Myometrial cell (primary cell): ENCODE measurements at places on chromosomes 11 and 22. TPM values are rescaled to one million over a fixed set of nuclear protein-coding genes. Genes with fewer than 3 reads are reported as not detected.

Gene SEZ6L
- total RNA-seq: not detected in 2 replicates

Gene OSBP
- 17.0 and 22.2 TPM in 2 replicates for total RNA-seq

Gene SPDYC
- total RNA-seq: not detected in 2 replicates

Gene TRPT1
- 53.6 and 65.7 TPM in 2 replicates for total RNA-seq

Gene TMEM179B
- total RNA-seq: 73.7 and 93.1 TPM in 2 replicates

Gene TRIM22
- total RNA-seq: 49.6 and 55.1 TPM in 2 replicates

Gene BUD13
- 9.6 and 13.8 TPM in 2 replicates for total RNA-seq

Gene TRABD
- 35.6 and 44.1 TPM in 2 replicates for total RNA-seq

Gene RAB38
- total RNA-seq: 1.4 and 2.1 TPM in 2 replicates

Gene CABP7
- total RNA-seq: not detected in 2 replicates

Gene TNNI2
- not detected in 2 replicates for total RNA-seq
